Hepatocyte (in vitro differentiated cells): ENCODE measurements at places on chromosomes 5 and 9. TPM values are rescaled to one million over a fixed set of nuclear protein-coding genes. Genes with fewer than 3 reads are reported as not detected.

DNA sequence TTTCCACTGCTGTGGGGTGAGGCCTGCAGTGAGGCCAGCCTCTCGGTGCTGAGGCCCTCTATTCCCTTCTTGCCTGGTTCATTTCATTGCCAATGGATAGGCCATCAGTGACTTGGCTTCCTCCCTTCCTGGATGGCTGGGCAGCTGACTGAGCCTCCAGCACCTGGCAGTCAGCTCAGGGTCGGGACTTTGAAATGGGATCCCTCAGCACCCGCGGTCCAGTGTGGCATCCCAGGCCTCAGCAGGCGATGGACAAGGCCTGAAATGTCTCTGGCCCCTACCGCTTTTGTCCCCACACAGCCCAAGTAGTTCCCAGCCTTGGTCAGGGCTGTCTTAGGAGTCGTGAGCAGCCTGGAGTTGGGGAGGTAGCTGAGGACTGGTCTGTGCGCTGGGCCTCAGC lies 17.2 kb downstream of the NDST1 start:
- no peak overlapping the region for H3K4me3 ChIP-seq
- no peaks in the 10 kb centered on the region for H3K27me3 ChIP-seq
- no peak for DNase-seq

- H3K27ac ChIP-seq: no peak overlapping the region
- no peak for DNase-seq
- no peaks in the 10 kb centered on the region for H3K4me1 ChIP-seq
- no peaks in the 10 kb centered on the region for H3K36me3 ChIP-seq
- H3K4me3 ChIP-seq: no peak overlapping the region
Observed at GRCh38 chr9:29882767-29883166, 2309.5 kb upstream of the C9orf72 start.

DNA sequence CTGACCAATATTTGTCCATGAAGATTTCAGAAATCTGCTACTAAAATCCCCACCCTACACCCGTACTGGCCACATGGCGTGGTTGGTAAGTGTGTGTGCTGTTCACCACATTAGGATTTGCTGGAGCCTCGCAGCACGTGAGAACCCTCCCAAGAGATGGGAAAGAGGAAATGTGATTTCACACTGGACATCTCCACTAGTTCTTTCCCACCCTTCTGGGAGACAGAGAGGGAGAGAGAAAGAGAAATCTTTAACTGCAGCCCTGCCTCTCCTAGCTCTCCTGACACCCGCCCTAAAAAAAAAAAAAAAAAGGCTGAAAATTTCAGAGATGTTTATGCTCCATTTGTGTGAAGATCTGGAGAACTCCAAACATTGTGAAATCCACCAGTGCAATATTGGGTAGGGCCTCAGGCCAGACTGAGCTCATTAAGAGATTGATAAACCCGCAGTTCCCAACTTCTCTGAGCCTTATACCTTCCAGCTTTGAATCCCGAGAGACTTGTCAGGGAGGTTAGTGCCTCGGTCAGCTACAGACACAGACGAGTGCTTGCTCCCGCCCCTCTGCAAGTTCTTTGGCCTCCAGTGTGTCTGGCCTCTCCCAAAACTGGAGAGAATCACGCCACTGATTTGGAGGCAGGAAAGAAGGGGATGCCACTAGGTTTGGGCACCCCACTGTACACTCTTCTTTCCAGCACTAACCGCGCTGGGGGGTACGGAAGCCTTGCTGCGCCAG lies 1.9 kb downstream of the SPRY4 start:
- no peak for DNase-seq
- H3K36me3 ChIP-seq: no peaks in the 10 kb centered on the region
- peak overlapping the region; percentile 41 for H3K4me3 ChIP-seq
- no peaks in the 10 kb centered on the region for H3K27me3 ChIP-seq

DNA sequence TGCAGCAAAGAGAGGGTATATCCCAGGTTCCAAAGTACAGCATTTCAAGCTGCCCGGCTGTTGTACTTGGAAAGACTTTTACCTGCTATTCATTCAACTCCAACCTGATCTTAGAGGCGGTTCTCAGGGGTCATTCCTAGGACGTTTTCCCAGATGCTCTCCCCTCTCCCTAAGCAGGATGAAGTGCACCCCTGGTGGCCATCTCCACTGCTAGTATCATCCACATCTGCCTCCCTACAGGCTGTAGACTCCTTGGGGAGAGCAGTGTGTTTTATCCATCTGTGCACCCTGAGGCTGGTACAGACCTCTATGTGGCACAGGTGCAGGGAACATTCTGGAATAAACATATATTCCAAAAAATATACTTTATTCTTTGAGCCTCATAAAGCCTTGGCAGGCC lies 56.8 kb downstream of the PTPN3 start:
- no peaks in the 10 kb centered on the region for H3K4me1 ChIP-seq
- H3K27me3 ChIP-seq: no peaks in the 10 kb centered on the region
- no peak overlapping the region for H3K4me3 ChIP-seq
- no peaks in the 10 kb centered on the region for H3K36me3 ChIP-seq
- DNase-seq: peak; percentile 17

DNA sequence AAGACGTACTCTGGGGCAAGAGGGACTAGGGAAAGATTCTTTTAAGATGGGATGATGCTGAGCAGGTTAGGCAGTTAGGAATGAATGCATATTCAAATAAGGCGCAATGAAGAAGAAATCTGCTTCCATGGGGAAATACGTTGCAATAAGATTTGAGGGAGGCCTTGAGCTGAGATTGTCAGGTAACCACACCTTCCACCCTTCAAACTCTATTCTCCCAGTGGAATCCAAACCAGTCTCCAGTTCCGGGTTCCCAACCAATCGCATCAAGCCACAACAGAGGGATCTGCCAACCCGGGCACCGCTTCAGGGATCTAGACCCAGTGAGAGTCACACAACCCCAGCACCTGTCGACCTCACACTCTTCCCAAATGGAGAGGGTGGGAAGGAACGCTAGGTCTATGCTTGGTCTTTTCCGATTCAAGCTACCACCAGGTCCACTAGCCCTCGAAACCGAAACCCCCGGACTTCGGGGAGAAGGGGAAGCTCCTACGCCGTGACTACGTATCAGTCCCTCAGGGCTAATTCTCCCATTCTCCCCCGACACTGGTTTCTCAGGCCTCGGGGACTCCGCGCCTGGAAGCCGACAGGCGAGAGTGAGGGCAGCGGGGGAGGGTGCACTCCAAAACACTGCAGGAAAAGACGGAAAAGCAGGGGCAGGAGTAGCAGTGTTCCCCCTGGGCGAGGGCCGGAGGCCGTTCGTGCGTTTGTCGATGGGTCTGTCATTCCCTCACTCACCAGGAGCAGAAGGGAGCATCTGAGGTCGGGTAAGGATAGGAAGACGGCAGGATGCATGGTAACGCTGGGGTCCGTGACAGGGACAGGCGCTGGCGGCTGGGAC lies 534 bp downstream of the ERP44 start:
- DNase-seq: peak; percentile 79
- peak overlapping the region; percentile 62 for H3K4me3 ChIP-seq
- no peaks in the 10 kb centered on the region for H3K27me3 ChIP-seq
- H3K4me1 ChIP-seq: peaks cover 17% of the 10 kb centered on the region

DNA sequence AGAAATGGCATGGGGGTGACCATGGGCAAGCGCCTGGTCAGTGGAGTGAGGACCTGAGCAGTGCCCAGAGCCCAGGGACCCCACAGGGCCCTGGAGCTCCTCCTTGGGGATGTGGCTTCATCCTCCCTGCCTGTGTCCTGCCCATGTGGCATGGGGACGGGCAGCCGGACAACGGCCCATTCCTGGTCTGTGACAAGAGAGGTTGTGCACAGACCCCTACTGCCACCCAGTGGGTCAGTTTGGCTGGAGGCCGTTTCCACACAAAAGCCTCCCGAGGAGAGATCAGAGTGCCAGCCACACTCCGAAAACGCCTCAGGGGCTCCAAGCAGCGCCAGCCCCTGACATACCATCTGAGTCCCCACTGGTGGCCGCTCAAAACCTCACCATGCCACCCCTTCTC lies 19.8 kb downstream of the SLC6A18 start:
- no peaks in the 10 kb centered on the region for H3K27me3 ChIP-seq
- H3K36me3 ChIP-seq: no peaks in the 10 kb centered on the region
- no peak overlapping the region for H3K4me3 ChIP-seq

DNA sequence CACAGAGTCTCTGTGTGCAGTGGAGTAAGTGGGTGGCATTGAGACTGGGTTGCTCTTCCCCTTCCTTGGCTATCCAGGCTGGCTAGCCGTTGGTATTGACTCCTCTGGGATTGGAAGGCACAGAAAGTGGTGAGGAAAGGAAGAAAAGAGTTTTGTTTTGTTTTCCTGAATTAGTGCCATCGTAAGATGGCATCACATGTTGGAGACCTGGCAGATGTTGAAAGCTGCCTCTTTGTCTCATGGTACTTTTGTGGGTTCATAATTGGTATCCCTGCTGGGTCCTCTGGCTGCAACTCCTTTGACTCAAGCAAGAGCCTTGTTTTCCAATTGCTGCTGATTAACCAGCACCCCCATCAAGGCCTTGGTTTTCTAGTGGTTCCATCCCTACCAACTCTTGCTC lies 293.8 kb downstream of the PDE4D start:
- H3K4me3 ChIP-seq: no peak overlapping the region
- no peaks in the 10 kb centered on the region for H3K36me3 ChIP-seq
- H3K27ac ChIP-seq: no peak overlapping the region
- no peaks in the 10 kb centered on the region for H3K27me3 ChIP-seq

DNA sequence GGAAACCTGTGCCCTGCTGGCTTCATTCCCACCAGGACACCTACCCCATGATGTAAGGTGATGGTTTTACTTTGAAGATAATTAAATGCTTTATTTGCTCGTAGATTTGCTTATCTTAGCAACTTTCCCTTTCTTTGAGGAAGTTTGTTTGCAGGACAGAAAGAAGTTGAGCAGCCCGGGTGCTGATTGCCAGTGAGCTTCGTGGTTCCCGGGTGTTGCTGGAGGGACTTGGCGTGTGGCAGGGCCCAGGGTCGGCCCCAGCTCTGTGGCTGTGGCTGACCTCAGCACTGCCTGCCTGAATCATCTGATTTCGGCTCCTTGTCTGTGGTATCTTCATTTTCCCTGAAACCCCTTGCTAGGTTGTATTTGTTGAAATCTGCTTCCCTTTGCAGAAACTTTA lies 8.7 kb downstream of the POMT1 start:
- H3K27ac ChIP-seq: no peak overlapping the region
- no peak overlapping the region for H3K4me3 ChIP-seq
- no peaks in the 10 kb centered on the region for H3K4me1 ChIP-seq

DNA sequence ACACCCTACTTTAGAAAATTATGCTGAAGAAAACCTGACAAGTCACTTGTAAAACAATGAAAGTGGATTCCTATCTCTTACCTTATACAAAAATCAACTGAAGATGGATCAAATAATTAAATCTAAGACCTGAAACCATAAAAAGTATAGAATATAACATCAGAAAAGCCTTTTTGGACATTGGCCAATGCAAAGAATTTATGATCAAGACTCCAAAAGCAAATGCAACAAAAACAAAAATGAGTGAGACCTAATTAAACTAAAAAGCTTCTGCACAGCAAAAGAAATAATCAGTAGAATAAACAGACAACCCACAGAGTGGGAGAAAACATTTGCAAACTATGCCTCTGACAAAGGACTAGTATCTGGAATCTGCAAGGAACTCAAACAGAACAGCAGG lies 303.0 kb upstream of the CDH9 start:
- no peak overlapping the region for H3K4me3 ChIP-seq
- DNase-seq: no peak
- H3K27me3 ChIP-seq: no peaks in the 10 kb centered on the region
- H3K36me3 ChIP-seq: no peaks in the 10 kb centered on the region
- no peaks in the 10 kb centered on the region for H3K4me1 ChIP-seq

- no peaks in the 10 kb centered on the region for H3K27me3 ChIP-seq
- H3K4me1 ChIP-seq: no peaks in the 10 kb centered on the region
- DNase-seq: no peak
- H3K27ac ChIP-seq: no peak overlapping the region
- H3K36me3 ChIP-seq: no peaks in the 10 kb centered on the region
- no peak overlapping the region for H3K4me3 ChIP-seq
Observed at GRCh38 chr9:100125910-100126309, 26.9 kb downstream of the INVS start.

The ECM2 gene
- 1.1 and 4.0 TPM in 2 replicates for polyA plus RNA-seq
